ENCODE measurements at places on chromosomes 13 and 19.

GRCh38 chr13:99382428-99383133, 75.4 kb upstream of the GPR183 start:
- DNase-seq, result no peak

GRCh38 chr13:29567411-29567810, 28.1 kb downstream of the SLC7A1 start:
- no peak for DNase-seq

DNA sequence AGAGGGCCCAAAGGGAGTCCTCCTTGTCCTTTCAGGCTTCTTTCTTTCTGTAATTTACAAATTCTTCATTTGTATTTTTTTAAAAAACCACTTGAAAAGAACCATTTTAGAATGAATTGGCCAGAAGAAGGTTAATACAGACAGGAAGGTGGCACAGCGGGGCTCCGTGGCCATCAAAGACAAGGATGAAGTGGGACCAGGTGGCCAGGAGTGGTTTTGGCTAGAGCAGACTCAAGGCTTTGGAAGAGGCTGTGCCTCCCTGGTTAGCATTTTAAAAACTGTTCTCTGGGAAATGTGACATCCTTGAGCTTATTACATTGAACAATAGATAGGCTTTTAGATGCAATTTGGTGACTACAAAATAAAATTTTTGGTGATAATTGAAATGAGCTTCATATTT, 48.4 kb downstream of the ATP8A2 start:
- DNase-seq, result no peak

DNA sequence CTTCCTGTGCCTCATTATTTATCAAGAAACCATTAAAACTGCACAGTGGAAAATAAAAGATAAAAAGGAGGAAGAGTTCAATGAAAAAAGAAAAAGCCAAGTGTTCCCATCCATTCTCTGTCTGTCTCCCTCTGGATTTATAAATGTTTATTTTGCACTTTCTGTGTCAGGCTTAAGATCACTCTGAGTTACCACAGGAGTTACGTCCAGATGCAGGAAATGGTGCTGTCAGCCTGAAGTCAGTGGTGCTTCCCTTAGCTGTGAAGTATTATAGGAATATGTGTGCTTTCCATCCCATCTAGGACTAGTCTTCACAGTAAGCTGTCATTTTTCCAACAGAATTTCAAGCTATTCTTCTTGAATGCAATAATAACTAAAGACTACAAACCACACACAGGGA, 420.2 kb downstream of the KCTD12 start:
- no peak for DNase-seq

DNA sequence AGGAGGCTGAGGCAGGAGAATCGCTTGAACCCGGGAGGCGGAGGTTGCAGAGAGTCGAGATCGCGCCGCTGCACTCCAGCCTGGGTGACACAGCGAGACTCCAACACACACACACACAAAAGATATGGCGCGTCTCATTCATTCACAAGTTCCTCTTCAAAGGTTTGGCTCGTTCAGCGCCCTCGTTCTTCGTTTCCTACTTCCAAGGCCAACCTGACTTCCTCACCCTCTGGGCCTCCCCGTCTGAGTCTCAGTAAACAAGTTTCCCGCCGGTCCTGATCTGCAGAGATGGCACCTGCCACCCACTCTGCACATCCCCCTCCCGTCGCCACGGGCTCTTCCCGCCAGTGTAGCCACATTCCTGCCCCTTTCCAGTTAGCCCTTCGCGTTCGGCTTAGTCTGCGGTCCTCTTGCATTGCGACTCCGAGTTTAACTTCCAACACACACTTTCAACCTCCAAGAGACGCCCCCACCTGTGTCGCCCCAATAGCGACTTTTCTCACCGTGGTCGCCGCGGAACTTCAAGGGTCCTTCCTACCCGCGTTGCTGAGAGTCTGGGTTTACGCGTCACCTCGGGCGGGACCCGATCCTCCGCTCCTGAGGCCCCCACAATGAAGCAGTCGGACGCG, 1.3 kb upstream of the BSG start:
- DNase-seq, result peak; percentile 30

GRCh38 chr19:45591004-45591637, 6.5 kb upstream of the OPA3 start:
- DNase-seq, result peak; percentile 14

DNA sequence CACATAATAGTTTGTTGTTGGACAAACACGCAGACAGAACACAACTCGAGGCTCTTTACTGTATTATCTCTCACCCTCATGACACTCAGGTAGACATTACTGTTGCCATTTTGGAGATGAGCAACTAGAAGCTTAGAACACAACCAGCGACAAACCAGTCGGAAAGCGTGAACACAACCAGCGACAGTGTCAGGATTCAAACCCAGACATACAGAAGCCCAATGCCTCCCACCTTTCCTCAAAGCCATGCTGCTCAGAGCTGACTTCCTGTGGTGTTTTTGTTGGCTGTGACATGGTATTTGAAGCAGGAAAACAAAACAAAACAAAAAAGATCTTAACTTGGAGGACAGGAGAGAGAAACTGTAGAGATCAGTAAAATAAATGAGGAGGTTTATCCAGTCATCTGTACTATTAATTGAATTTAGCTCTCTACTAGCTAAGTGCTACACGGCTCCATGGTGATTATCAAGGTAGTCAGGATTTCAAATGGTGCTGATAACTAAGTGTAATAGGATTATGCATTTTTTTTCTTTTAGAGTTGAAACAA, 92.1 kb downstream of the STARD13 start:
- DNase-seq, result no peak

DNA sequence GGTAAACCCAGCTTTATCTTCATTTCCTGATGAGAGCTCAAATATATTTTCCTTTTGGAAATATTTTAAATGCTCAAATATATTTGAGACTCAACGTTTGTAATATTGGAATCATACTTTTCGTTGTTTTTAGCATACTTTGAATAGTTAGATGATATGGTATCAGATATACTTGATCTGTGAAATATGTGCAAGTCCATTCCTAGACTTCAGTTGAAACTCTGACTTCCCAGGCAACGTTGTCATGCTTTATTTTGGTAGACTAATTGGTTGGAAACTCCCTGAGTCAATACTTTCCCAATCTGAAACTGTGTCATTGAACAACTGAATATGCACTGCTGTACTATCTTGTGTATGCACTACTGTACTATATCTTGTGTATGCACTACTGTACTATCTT, 378.5 kb downstream of the MYO16 start:
- no peak for DNase-seq

DNA sequence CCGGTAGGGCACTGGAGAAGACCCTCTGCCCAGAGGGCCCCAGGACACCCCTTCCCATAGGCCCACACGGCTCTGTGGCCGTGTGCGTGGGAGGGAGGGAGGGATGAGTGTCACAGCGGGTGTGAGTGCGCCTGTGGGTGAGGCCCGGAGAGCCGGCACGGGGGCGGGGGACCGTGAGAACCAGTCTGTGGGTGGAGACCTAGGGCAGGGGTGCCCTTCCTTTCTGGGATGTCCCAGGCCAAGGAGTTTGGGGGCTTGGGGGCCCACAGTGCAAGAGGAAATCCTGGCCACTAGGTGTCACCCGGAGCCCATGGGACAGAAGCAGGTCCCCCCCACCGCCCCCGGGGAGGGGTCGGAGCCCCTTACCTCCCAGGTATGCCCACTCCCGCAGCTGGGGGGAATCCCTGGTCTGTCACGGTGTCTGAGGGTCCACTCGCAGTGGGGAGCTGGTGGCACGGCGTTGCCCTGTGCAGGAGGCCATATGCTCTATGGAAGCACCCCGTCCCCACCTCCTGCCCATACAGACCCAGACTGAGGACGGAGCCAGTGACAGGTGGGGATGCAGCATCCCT, 16.0 kb upstream of the SLC7A10 start:
- DNase-seq, result no peak

DNA sequence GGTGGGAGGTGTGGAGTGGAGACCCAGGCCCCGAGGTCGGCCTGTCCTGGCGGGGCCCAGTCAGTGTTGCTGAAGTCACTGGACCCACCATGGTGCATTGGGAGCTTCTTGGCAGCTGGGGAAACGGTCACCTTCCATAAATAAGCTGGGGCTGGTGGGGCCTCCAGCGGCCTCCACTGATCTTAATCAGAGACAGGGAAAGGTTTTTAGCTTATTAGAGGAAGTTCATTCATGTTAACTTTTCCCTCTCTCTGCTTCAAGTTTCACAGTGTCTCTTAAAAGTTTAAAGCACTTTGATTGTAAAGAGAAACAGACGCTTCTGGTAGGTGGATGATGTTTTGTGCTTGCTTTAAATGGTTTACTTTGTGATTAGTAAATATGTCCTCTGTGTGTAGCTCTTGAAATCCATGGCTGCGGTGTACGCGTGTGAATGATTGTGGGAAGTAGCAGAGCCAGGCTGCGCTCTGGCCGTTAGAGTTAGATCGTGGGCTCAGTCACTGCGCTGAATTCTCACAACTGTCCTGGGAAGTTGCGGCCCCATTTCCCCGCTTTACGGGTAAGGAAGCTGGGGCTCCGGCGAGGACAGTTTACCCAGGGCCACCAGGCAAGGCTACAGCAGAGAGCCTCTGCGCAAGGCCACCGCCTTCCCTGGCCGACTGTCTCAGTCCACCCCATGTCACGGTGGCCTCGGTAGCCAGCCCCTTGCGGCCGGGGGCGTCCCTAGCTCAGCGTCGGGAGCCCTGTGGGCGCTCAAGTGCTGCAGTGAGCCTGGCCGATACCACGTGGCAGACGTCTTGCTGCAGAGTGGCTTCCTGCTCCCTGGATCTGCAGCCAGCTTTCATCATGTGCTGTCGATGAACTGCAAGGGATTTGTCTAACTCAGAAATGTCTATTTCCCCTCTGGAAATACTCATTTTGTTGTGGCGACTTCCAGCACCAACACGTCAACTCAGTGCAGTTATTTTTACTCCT, 16.5 kb upstream of the NDUFS7 start:
- no peak for DNase-seq

- DNase-seq, result no peak
Observed at GRCh38 chr13:51955816-51956603, 55.2 kb downstream of the ATP7B start.

- DNase-seq, result no peak
Observed at GRCh38 chr13:109436841-109437240, 349.5 kb downstream of the IRS2 start.

- no peak for DNase-seq
Observed at GRCh38 chr13:94827566-94827965, 115.2 kb upstream of the SOX21 start.

DNA sequence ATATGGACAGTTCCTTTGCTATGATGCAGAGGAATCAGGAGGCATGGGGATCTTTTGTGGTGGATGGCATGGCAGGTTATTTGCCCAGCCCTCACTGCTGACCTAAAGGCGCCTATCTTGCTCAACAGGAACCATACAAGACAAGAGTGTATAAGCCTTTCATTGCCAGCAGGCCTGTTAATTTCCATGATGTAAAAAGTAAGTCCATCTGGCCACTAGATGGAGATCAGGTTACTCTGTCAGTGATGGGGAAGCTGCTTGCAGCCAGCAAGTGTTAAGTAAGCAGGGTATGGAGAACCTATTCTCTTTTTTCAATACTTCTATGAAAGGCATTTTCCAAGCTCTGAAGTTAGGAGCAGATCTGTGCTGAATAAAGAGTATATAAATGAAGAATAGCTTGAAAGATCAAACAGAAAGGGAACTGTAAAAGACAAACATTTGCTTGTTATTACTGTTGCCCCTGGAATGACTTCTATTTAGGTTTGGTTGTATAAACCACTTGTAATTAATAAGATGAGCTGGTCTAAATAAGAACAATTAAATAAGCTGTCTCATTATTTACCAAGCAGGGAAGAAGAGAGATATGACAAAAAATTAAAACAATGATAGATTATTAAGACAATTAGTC, 210.9 kb downstream of the RGCC start:
- DNase-seq, result no peak

- peak; percentile 74 for DNase-seq
Observed at GRCh38 chr19:17496337-17496997, 15.0 kb upstream of the PGLS start.

DNA sequence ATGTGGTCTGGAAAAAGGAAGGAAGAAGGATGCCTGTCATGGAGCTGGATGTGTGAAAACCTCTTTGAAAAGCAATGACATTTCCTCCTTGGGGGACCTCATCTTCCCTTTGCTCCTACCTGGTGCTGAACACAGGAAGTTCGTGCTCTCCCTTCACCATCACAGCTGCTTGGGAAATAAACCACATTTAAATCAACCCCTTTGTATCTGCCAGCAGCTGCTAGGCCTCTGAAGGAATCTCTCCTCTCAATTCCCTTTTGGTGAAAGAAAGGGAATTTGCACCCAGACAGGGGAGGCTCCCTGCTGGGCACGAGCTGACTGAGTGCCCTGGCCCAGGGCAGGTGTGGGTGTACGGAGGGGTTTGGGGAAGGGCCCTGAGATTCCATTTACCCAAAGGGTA, 437.7 kb downstream of the TSHZ3 start:
- no peak for DNase-seq

GRCh38 chr19:54307389-54308020, 5.5 kb downstream of the LILRA5 start:
- DNase-seq, result no peak

DNA sequence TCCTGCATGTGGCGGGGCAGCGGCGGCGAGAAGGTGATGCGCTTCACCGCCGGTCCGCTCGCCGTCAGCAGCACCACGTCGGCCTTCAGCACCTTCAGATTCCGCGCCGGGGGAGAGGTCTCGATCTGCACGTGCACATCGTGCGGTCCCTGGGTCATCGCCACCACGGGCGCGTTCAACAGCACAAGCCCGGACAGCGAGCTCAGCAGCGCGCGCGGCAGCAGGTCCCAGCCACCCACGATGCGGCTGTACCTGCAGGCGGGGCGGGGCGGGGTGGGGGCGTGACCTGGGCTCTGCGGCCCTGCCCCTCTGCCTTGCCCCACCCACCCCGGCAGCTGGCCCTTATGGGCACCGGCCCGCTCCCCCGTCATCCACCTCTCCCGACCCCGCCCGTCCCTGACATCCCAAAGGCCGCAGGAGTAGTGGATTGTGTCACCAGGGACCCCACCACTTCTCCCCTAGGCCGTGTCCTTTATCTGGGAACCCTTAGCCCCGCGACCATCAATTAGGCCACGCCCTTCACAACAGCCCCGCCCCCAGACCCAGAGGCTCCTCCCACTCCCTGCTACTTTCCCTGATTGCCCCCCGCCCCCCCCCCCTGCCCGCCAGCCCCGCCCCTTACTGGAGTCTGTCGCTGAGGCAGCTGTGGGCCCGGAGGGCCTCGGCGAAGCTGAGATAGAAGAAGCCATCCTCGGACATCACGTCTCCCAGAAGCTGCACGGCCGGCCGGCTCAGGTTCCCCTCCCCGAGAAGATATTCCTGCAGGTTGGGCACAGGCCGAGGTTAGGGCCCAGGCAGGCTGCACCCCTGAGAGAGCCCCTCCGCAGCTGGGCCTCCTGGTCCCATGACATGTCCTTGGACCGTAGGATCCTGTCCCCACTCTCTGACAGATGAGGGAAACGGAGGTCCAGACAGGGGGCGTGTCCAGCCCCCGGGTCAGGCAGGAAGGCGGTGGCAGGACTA, 6.1 kb downstream of the IL4I1 start:
- peak; percentile 37 for DNase-seq

- no peak for DNase-seq
Observed at GRCh38 chr19:21749090-21749489, 18.3 kb downstream of the ZNF100 start.

DNA sequence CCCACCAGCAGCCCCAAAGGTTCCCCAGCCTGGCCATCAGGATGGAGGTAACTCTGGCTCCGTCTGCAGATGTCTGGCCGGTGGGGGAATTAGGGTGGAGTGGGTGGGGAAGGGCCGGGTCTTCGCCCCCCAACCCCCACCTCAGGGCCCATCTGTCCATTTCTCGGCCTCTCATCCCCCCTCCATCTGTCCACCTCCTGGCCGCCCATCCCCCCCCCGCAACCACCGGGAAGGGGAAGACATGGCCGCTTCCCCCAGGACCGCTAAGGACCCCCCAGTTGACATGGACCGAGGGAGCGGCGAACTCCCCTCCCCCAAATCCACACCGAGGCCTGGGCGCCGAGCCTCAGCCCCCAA, 793 bp downstream of the LRFN1 start:
- no peak for DNase-seq

Measured in stimulated activated CD8-positive, alpha-beta memory T cell treated with anti-CD3 and anti-CD28 coated beads, Interleukin-7, amount 100 ng/mL, for 24 hours (primary cell).